ENCODE measurements at places on chromosomes 2 and 18.
A peak's percentile ranks its signal among the peaks of the same experiment; 100 is the strongest.

GRCh38 chr2:85888020-85888683, 638 bp downstream of the ST3GAL5 start:
- no peak for DNase-seq

DNA sequence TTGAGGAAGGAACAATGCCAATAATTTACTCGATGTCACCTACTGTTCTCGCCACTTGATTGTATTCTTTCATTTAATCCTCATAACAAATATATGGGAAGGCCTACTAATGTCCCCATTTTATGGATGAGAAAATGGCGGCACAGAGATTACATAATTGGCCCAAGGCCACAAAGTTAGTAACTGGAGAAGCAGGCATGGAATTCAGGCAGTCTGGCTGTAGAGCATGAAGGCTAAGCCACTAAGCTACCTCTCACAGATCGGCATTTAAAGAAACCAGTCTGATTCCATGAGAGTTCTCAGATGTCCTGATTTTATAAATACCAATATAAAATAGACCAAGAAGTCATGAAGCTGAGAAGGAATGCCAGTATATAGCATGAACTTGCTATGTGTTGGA, 121.8 kb upstream of the EPAS1 start:
- DNase-seq: no peak

DNA sequence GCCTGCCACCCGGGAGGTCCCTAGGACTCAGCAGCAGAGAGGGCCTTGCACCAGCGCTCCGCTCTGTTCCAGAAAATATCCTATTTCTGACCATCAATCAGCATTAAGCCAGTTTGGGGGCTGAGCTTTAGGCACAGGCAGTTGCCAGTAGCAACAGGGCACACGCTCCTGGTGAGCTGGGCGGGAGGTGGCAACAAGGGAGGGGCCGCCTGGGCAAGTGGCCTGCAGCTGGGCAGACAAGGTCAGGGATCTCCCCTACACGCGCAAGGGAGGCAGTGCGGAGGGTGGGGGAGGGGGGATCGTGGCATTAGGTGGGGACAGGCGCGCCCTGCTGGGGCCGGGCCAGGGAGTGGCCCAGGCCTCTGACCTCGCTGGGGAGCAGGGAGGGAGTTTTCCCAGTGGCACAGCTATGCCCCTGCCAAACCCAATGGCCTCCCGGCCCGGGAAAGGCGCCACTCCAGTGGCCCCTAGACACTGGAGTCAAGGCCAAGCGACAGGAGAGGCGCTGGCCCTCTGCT, 302.8 kb downstream of the NCKAP5 start:
- DNase-seq: no peak

DNA sequence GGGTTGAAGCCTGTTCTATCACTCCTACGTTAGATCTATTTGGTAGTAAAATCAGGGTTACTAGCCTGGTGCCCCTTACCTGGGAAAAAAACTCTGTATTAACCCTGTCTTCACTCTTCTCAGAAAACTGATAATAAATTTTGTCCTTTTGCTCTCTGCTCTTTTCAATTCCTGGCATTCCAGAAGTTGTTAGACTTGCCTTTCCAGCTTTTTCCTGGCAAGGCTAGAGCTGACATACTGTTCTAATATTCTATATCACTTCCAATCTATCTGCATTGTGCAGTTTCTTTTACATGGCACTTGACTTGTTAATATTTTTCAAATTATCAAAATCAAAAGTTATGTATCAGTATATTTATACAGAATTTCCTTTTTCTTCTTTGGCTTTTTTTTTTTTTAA, 162.2 kb downstream of the FIGN start:
- DNase-seq: no peak

DNA sequence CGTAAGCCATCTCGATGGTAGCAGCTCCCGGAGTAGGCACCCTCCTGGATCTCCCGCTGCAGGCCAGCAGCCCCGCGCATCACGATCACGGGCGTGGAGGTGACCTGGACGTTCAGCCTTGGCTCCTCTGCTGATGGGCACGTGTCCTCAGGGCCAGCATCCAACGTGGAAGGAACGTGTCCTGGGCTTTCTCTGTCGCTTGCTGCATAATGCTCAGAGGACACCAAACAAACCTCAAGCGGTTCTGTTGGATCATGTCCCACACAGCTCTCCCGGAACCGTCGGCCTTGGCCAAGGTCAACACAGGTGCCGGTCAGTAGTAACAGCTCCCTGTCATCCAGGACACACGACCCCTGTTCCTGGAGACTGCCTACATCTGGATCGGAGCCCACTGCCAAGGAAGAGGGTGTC, 23.1 kb downstream of the PASK start:
- no peak for DNase-seq

DNA sequence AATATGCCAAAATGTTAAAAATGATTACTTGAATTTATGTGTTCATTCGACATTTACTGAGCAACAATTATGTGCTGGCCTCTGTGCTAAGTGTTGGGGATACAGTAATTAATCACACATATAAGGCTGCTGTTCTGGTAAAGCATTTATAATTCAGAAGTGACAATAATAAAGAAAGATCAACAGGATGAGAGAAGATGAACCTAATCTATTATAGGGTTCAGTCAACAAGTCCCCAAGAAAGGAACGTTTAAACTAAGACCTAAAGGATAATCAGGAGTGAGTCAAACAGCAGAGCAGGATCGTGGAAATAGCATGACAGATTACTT, 60.1 kb upstream of the COX7A2L start:
- no peak for DNase-seq

DNA sequence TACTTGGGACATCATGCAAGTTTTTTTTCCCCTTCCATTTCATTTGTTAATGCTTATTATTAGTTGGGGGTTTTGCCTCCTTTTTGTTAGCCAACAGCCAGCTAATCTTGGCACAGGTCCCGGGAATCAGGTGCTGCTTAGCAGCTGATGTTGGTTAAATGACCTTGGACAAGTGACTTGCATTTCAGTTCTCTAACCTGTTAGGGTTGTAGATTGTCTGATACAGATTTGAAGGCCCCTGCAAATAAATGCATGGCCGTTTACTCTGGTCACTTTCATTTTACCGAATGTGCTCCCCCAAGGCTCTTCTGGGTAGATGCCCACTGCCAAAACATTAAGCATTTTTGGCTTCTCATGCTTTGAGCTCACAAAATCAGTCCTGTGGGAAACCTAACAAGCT, 120.9 kb downstream of the SPTBN1 start:
- no peak for DNase-seq

GRCh38 chr18:65487569-65487968, 263.2 kb upstream of the CDH7 start:
- no peak for DNase-seq

DNA sequence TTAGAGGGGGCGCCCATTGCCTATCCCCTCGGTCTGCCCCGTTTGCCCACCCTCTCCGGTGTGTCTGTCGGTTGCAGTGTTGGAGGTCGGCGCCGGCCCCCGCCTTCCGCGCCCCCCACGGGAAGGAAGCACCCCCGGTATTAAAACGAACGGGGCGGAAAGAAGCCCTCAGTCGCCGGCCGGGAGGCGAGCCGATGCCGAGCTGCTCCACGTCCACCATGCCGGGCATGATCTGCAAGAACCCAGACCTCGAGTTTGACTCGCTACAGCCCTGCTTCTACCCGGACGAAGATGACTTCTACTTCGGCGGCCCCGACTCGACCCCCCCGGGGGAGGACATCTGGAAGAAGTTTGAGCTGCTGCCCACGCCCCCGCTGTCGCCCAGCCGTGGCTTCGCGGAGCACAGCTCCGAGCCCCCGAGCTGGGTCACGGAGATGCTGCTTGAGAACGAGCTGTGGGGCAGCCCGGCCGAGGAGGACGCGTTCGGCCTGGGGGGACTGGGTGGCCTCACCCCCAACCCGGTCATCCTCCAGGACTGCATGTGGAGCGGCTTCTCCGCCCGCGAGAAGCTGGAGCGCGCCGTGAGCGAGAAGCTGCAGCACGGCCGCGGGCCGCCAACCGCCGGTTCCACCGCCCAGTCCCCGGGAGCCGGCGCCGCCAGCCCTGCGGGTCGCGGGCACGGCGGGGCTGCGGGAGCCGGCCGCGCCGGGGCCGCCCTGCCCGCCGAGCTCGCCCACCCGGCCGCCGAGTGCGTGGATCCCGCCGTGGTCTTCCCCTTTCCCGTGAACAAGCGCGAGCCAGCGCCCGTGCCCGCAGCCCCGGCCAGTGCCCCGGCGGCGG, 1.7 kb downstream of the MYCN start:
- DNase-seq: no peak

DNA sequence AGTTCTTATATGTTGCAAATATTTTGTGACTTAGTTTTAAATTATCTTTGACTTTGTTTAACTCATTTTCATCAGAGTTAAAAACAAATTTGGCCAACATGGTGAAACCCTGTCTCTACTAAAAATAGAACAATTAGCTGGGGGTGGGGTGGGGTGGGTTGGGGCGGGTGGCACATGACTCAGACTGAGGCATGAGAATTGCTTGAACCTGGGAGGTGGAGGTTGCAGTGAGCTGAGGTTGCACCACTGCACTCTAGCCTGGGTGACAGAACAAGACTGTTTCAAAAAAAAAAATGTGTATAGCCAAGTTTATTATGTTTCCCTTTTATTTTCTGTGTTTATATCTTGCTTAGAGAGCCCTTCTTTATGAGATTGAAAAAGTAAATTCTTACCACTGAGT, 14.2 kb upstream of the LIPG start:
- no peak for DNase-seq

GRCh38 chr2:219457784-219458369, 23.2 kb downstream of the SPEG start:
- no peak for DNase-seq

DNA sequence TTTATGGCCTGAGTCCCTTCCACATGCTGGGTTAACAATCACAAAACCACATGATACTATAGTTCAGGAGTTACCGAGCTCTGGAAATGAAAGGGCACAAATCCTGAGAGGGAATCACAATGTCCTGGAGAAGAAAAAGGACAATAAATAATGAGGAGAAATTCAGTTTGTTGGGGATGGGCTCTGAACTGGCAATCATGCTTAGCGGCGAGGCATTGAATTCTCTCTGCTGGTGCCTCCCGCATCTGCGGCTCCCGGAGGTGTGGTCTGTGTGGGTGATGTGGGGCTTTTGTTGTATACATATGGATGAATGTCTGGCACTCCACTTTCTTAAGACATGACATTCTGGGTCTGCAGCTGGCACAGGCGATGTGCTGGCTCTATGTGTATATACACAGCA, 46.1 kb downstream of the NRP2 start:
- DNase-seq: no peak

DNA sequence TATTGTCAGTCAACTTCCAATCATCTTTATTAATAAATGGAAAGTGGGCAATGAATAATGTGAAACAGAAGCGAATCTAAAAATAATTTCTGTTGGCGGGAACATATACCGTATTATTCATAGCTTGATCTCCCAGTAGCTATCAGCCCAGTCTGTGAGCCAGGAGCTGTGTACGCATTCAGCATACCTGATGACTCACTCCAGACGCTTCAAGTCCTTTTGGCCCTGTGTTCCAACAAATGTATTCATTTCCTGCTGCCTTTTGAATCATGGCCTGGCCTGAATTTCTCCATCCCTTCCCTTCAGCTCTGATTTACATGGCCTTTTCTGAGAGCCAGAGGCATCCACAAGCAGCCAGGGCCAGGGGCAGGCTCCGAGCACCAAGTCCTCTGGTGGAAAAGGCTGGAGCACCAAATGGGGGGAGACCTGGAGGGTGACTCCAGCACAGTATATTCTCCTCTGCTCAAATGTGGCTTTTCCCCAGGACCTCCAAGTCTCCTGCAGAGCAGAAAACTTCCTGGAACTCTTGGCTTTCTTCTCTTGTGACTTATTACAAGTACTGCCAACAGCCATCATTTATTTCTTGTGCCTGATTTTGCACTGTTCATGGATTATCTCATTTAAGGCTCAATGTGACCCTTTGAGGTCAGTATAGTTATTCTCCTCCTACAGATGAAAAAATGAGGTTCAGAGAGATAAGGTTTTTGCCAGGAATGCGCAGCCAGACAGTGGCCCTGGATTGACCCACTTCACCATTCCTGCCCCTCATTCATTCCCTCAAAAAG, 108.7 kb downstream of the EN1 start:
- peak; percentile 83 for DNase-seq

DNA sequence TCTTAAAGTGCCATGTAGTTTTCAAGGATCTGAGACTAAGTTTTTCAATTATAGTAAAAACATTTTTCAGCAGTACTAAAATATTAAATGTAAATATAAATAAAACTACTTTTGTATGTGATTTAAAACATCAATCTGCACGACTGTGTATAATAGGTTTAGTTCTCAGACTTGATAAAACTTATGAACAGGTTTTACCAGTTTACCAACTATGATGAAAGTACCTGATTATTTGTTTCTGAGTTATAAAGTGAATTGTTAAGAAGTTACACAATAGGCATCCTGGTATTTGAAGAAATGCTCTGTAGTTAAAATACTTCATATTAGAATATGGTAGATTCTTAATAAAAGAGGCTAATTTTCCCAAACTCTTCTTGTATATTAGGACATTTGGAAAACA, 14.8 kb downstream of the RELCH start:
- no peak for DNase-seq

- DNase-seq: peak; percentile 46
Measured at GRCh38 chr2:127637725-127638252, 8.2 kb upstream of the GPR17 start.

DNA sequence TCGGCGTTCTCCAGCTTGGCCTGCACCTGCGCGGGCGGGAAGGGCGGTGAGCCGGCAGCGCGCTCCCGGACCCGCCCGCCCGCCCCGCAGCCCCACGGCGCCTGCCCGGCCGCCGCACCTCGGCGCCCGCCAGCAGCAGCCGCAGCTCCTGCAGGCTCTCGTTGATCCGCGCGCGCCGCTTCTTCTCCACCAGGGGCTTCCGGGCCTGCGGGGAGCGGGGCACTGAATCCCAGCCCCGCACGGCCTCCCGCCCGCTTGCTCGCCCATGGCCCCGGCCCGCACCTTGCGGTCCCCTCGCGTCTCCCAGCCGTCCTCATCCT, 335 bp downstream of the HES6 start:
- no peak for DNase-seq

DNA sequence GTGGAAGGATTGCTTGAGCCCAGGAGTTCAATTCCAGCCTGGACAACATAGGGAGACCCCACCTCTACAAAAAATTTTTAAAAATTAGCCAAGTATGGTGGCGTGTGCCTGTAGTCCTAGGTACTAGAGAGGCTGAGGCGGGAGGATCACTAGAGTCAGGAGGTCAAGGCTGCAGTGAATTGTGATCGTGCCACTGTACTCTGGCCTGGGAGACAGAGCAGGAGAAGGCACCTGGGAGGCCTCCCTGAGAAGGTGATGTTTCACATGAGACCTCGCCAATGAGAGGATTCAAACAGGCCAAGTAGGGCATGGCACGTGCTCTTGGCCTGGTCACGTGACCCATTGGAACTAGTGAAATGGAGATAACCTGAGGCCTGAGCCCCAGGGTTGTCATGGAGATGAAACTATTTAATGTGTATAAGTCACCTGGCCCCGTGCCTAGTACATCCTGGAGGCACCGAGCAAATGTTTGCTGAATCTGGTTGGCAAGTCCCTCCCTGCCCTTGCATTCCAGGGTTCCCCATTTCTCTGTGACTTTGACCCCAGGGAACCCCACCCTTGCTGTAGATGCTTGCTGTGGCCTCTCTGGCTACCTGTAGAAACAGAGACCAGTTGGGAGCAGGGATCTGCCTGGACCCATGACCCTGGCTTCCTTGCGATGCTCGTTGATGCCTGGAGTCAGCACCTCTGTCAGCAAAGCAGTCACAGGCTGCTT, 26.1 kb upstream of the ROCK2 start:
- DNase-seq: peak; percentile 87

All from foreskin keratinocyte (primary cell).